ENCODE measurements at places on chromosomes 12 and 14.

DNA sequence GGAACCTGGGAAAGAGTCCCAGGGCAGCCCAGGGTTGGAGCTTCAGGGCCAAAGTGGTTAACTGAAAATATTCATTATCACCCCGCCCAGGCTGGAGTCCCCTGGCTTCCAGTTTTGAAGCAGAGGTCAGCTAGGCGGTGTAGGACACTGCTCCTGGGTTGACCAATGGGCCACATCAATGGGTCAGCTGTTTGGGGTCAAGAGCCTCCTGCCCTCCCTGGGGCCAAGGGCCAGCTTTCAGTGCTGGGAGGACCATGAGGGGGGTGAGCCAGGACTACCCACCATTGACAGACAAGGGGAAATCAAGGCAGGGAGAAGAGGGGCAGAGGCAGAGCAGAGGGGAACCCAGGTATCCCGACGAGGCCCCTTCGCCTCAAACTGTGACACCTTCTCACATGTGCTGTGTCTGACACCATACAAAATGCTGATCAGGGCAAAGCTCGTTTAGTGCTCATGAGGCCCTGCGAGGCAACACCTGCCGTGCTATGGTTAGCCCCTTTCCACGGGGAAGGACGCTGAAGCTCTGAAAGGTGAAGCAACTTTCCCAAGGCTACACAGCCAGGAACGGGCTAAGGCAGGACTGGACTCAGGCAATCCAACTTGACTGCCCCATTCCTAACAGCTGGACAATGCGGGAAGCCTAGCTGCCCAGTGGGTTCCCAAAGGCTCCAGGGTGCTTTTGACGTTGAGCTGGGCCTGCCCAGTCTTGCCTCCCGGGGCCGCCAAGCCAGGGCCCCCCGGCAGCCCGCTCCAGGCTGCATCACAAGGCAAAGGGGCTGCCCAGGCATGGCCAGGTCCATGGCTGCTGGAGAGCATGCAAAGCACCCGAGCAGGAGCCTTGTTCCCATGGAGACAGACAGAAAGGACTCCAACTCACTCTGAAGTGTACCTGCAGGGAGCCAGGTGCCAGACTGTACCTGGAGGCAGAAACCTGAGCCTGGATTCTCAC, 2.0 kb downstream of the SYNE3 start:
- no peak for DNase-seq

DNA sequence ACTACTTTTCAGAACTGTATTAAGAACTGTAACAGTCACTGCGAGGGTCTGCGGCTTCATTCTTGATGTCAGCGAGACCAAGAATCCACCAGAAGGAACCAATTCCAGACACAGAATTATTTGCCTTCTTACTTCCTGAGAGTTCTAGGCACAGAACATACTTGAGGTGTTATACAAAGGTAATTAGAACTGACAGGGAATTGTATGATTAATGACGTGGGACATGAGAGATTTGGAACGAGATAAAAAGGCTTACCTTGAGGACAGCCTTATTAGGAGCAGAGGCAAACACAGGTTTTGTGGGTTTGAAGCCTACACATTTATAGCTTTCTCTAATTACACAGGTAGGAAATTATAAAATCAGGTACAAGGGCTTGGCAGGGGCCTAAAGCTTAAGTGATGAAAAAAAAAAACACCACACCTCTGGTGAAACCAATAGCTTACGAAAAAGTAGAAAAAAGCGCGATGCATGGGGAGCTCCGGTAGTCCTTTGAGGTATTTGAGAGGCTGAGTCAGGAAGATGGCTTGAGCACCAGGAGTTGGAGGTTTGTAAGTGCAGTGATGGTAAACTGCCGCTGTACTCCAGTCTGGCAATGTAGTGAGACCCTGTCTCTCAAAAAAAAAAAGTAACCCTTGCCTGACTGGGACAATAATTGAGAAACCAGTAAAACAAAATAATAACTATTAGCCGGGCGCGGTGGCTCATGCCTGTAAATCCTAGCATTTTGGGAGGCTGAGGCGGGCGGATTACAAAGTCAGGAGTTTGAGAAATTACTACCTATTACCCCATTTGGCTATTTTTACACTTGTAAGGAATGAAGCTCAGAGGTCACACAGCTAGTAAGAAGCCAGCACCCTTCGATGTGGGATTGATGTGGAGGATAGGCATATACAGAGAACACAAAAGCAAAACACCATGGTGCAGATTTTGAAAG, 795 bp upstream of the ACOT2 start:
- peak; percentile 70 for DNase-seq

DNA sequence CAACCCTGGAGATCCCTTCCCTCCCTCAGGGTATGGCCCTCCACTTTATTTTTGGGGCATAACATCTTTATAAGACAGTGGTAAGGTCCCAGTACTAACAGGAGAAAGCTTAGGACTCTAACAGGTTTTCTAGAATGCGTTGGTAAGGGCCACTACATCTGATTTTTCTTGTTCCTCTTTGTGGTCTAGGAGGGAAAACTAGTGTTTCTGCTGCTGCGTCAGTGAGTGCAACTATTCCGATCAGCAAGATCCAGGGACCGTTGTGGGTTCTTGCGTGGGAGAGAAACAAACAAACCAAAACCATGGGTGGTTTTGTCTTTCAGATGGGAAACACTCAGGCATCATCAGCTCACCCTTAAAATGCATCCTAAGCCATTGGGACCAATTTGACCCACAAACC, 123.6 kb upstream of the SLC16A7 start:
- DNase-seq, result no peak

GRCh38 chr12:46786774-46787173, 39.0 kb downstream of the SLC38A4 start:
- peak; percentile 68 for DNase-seq

DNA sequence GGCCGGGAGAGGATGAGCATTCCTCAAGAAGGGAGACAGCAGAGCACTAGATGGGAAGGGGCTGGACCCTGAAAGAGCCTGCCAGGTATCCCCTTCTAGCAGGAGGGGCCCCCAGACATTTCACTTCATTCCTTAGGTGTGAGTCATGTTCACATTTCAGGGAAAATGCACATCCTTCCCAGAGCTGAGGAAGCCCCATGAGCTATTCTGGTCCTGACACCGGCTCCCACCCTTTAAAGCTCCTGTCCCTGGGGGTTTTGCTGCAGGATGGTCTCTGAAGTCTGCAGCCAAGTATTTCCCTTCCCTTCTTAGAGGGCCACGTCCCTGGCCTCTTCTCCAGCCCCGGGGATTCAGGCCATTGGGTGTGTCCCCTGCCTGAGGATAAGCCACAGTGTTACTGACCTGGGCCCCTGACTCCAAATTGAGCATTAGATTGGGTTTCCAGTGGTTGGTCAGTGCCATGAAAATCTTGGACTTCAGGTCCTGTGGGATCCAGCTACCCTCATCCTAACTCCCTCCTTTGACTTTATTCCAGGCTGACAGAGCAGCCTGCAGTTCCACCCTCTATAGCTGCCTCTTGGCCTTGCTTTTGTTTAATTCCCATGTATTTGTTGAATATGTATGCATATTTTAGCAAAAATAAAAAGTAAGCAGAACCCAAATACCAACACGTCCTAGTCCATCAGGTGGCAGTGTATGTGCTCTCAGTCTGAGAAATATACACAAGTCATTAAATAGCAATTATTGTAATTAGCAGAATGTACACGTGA, 267.1 kb downstream of the CACNA1C start:
- DNase-seq, result peak; percentile 62

DNA sequence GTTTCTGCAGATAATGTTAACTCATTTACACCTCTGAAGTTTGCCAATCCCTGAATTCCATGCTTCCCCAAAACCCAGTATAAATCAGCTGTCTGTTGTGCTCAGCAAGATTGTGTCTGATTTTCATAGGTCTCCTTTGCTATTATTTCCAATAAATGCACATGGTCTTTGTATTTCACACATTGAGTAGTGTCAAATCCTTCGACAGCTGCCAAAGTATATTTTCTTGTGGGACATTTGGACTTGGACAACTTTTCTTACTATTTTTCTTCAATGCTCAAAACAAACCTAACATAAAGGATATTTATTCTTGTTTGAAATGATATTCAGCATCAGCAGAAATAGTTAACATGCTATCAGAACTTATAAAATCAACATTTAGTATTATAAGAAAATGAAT, 406.1 kb upstream of the OR4E1 start:
- DNase-seq, result no peak

- DNase-seq, result no peak
Measured at GRCh38 chr12:87272851-87273250, 756.4 kb downstream of the C12orf50 start.

Data from GM23248 (cell line).